ENCODE measurements at places on chromosomes 4 and X.

GRCh38 chrX:40849906-40850823 lies 114.8 kb upstream of the MED14 start:
- DNase-seq, result no peak

- DNase-seq, result peak; percentile 13
These were observed at the start of gene IGFBP7 for GRCh38 chr4:57109847-57110639. Gene IGFBP7, minus strand, starts transcription at chr4:57110385. Its CDS starts 34 bp downstream, at chr4:57110351.

GRCh38 chr4:3184725-3185124 lies 64.2 kb upstream of the MSANTD1 start:
- DNase-seq, result no peak

DNA sequence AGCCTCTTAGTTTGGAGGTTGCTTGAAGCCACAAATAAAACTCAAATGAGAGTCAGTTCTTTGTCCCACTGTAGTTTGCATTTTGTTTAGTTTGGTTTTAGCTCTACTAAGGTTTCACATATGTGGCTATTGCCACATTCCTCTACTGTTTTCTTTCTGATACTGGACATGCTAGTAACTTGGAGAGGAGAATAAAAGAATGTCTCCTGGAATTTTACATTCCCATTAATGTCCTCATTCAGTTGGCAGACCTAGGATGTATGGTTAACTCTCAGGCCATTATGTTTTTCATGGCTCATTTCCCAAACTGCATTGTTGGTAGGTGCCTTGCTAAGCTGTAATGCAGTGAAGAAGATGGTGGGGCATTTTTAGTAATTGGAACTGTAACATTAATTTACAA lies 29.9 kb downstream of the UPRT start:
- no peak for DNase-seq

DNA sequence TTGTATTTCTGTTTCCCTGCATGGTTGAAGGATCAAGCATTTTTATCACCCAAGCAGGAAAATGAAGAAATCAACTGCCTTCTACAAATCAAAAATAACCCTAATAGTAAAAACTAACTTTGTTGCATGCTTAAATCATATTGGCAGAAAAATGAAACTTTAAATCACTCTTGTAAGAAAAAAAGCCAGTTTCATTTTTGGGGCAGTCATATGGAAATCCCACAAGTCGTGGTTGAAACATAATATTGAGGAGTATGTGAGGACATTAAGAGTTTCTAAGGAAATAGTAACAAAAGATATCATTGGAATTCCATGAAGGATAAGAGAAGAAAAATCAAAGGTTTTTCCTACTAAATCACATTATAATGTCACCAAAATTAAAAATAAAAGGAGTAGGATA lies 8.4 kb downstream of the TEC start:
- DNase-seq, result no peak

DNA sequence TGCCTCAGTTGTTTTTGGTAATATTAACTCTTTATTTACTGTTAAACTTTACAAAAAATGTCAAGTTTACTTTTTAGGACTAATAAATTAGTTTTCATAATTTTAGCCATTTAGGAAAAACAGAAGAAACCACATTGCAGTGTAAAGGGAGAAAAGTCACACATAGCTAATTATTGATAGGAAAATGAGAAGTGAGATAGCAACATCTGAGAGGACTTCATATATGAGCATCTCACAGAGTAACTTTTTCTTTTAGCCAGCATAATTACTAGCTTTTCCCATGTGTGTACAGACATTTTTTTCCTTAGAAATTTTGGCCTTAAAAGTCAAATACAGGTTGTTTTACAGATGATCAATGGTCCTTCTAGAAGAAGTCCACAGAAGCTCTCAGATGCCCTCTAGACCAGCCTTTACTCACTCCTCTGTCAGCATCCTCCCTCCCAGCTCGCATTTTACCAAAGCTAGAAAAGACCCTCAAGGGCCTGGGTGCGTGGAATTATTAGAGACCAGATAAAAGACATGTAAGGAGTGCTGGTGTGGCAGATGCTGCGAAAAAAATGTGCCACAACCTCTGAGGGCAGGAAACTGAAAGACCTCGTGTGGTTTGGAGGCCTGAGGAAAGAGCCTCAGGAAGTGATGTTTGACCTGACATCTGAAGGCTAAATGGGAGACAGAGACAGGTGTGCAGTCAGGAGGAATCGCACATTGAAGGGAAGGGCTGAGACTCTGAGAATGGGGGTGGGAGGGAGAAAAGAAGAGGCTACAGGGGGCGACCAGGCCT lies 156.9 kb downstream of the CBR4 start:
- no peak for DNase-seq

DNA sequence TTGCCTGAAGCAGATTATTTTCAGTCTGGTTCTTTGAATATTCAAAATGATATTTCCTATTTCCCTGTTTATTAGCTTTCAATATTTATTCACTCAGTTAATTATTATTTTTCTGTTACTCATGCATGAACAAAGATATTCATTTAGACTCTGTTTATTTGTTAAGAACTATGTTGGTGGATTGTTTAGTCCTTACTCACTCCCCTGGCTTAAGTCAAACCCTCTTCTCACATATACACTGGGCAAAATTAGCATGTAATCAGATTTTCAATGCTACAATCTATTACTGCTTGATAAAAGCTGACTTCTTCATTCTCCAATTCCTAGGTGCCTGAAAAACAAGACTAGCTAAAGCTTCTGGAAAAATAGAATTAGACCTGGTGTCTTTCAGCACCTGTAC lies 335.8 kb downstream of the FAT4 start:
- DNase-seq, result no peak

GRCh38 chr4:146132445-146132844 lies 43.1 kb upstream of the LSM6 start:
- DNase-seq, result no peak

DNA sequence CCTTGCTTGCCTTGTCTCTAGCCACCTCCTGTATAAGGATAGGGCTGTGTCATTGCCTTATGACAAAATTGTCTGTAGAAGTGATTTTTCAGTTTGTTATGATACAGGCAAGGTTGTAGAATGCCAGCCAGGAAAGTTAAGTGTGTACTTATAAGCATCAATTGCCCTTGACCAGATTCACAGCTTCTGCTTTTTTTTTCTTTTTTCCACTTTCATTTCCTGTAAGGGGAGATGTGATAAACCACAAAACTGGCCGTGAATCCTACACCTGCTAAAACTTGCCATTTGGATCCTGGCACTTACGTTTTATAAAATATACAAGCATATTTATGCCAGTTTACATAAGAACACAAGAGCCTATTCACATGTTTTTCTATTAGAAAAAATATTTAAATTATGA lies 35.0 kb upstream of the BMPR1B start:
- DNase-seq, result no peak

- no peak for DNase-seq
These were observed 1.3 kb downstream of the PKD2 start for GRCh38 chr4:88008743-88009171.

DNA sequence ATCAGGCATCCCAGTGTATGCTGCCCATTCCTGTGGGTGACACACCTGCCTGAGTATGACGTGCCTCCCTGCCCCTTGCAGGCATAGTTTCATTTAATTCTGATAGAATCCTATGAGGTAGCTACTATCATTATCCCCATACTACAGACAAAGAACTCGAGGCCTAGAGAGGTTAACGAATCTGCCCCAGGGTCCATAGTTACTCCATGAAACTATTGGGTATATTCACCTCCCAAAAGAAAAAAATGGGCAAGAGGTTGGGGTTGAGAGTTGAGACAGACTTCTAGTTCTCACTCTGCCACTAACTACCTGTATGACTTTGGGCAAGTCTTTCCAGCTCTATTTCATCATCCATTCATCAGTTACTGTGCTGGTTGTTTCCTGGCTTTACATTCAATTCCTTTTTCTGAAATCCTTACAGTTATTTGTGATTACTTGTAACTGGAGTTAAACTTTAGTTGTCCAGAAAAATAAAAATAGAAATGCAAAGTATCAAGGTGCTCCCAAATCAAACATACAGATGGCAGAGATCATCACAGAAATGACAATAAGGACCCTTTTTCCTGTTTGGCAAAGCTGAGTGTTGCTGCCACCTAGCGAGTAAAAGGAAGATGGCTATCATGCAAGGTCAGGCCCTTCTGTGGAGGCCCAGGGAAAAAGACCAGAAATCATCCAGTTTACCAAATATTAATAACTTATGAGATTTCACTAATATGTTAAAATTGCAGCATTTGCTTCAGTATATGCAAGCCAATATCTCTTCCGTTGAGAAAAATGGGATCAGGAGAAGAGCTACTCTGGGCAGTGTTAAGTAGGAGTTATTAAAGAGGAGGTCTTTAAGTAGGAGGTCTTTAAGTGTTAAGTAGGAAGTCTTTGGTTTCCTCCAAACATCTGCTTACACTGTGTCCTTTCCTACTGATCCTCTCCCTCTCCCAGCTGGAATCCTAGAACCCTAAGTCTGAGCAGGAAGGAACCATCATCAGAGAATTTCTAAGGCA lies 17.1 kb upstream of the MAP7D3 start:
- DNase-seq, result no peak

DNA sequence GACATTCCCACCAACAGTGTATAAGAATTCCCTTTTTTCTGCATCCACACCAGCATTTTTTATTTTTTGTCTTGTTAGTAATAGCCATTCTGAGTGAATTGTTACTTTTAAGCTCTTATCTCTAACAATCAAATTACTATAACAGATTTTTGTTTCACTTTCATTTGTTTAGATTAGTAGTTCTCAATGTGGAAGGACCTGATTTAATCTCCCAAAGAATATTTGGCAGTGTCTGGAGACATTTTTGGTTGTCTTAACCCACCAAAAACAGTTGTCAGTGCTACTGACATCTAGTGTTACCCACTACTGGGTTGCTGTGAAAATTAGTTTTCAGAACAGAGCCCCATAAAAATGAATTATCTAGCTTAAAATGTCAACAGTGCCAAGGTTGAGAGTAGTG lies 37.9 kb downstream of the RUFY3 start:
- no peak for DNase-seq

DNA sequence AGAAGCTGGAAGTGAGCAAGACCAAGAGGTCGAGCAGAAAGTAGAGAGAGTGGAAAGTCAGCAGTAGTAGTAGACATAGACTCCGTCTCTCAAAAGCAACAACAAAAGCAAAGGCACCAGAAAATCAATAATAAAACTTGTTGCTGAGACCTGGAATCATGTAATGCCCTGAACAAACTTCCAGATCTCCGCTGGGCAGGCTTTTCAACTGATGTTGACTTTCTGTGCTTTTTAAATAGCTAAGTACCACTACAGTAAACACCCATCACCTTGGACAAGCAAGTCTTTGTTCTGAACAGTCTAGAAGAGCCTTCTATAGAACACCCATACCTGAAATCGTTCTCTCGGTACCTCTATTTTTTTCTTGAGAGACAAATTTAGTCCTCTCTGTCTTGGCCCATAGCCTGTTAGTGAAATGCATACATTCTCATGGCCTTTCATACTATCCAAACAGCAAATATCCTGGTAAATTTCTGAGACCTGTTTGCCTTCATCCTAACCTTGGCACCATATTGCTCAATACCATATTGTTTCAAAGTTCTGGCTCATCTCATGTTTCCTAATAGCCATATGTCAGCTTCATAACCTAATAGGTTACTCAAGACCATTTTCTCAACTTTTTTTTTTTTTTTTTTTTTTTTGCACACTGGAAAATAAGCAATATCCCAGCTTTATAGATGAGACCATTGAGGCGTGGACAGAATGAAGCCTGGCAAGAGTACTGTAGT lies 200.6 kb upstream of the RBPJ start:
- no peak for DNase-seq

- peak; percentile 67 for DNase-seq
These were observed 153.4 kb upstream of the ANK2 start for GRCh38 chr4:112895811-112896608.

DNA sequence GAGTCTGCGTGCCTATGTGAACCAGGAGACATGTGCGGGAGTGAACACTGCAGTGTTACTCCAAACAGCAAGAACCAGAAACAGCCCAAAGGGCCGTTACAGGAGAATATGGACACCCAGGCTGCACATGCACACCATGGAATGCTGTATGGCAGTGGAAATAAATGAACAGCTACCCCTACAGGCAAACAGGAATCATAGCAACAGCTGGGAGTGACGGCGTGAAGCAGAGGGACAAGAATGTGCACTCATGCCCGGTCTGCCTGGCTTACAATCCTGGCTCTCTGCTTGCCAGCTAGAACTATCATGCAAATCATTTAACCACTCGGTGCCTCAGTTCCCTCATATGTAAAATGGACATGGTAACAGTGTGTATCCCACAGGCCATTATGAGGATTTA lies 16.6 kb downstream of the GPKOW start:
- DNase-seq, result peak; percentile 32

DNA sequence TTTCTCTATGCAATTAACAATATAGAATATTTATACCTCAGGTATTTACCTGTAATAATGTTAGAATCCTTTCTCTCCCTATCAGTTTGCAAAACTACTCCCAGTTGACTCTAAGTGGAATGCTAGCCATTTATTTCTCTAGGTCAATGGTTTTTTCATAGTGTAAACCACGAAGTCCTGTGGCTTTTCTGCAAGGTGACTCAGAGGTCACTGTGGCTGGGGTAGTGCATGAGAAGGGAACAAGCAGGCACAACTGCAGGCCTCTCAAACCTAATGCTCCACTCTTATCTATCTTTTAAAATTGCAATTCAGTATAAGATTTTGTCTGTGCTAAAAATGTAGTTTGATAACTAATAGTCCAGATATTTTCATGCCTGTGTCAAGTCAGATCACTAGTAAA lies 159.4 kb downstream of the ANTXR2 start:
- DNase-seq, result no peak

- DNase-seq, result no peak
These were observed 295.3 kb downstream of the PDGFC start for GRCh38 chr4:156676116-156676851.

DNA sequence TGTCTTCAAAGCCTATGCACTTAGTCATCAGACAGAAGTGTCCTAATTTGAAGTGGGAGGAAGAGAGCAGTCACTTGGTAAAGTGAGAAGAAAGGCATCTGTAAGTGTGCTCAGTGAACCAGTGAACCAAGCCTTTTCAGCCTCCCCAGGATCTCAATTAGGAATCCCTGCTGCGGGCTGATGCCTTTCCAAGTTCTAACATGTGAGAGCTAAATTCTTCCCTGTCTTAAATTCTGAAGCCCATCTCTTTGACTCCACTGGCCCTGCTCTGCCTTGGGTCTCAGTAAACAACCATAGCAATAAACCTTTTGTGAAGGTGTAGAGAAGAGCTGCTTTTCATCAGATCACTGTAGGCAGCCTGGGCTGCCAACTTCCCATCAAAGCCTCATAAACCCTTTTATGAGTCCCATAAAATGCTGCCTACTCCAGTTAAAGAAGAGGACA lies 701.2 kb upstream of the LCORL start:
- DNase-seq, result no peak

DNA sequence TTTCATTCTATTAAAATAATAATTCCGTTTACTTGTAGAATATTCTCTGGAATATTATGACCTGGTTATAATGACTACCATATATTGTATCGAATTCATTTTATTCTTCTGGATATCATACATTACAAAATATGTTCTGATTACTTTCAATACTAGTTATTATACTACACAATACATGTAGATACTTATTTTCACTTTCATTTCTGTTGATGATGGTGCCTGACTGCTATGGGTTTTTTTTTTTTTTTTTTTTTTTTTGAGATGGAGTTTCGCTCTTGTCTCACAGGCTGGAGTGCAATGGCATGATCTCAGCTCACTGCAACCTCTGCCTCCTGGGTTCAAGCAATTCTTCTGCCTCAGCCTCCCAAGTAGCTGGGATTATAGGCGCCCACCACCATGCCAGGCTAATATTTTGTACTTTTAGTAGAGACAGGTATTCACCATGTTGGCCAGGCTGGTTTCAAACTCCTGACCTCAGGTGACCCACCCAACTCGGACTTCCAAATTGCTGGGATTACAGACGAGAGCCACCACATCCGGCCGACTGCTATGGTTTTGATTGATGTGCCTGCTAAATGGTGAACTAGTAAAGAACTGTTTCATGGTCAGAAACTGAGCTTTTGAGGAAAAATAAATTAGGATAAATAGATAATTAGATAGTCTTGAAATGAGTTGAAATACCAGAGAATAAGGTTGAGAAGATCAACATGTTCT lies 39.5 kb downstream of the PCDH10 start:
- DNase-seq, result no peak
